ENCODE measurements at places on chromosomes 1 and 21.

DNA sequence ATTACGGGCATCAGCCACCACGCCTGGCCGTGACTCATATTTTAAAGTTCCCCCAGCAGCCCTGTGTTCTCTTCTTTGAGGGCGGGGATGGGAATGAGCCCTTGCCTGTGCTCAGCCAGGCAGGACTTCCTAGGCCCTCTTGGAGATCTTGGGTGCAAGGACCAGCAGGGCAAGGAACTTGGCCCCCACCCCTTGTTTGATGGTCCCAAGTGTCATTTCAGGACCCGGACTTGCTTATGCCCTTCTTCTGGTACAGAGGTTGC is 9.3 kb downstream of the RASSF5 start:
- DNase-seq: no peak

- DNase-seq: no peak
Measured at GRCh38 chr1:193013707-193014106, 45.5 kb downstream of the UCHL5 start.

GRCh38 chr1:70910013-70910412 is 137.6 kb downstream of the PTGER3 start:
- DNase-seq: no peak

DNA sequence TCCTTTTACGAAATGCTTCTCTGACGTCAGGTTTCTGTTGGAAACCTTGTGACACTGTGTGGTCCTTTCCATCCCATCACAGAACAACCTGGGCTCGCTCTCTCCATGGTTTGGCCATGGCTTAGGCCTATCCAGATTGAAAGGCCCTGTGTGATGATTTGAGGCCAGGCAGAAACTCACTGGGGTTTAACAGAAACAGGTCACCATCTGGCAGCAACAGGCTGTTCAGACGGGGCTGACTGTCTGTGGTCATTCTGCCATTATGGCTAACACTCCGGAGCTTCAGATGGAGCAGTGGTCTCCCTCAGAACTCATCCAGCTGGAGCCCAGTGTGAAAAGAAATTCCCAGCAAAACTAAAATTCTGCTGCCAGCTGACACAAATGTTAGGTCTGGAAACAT is 9.3 kb downstream of the PLEKHM2 start:
- no peak for DNase-seq

GRCh38 chr1:177103005-177103852 is 61.3 kb downstream of the ASTN1 start:
- DNase-seq: no peak

DNA sequence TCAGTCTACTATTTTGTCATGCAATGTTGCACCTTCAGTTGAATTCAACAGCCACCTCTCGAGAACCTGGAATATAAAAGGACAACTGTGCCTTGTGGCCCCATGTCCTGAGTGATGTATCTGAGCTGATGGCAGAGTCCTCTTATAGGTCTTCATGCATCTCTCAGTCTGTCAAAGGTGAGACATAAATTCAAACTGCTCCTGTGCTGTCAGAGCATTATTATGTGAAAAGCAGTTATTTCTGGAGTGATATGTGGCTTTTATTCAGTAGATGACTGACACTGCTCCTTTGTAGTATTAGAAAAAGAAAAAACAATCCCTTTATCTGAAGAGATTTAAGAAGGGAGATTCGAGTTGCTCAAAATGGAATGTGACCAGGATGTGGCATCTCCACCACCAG is 8.4 kb downstream of the S100A10 start:
- no peak for DNase-seq

Data from HS-5 (cell line).